ENCODE measurements at places on chromosomes 13 and 19.

DNA sequence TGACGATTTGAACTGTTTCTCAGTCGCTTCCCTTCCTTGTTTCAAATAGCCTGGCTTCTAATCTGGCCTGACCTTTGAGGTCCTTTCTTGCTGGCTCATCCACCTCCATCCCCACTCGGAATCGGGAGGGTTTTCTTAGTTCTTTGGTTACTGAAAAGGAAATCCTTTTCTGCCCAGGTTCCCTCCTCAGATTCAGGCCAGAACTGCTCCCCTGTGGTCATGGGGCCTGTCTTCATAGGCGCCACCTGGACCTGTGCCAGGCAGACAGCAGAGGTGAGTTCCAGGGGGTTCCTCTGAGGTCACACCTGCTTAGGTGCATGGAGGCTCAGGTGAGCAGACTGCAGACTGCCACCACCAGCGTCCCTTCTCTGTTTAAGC is 62.4 kb downstream of the AKAP11 start:
- DNase-seq, result no peak

DNA sequence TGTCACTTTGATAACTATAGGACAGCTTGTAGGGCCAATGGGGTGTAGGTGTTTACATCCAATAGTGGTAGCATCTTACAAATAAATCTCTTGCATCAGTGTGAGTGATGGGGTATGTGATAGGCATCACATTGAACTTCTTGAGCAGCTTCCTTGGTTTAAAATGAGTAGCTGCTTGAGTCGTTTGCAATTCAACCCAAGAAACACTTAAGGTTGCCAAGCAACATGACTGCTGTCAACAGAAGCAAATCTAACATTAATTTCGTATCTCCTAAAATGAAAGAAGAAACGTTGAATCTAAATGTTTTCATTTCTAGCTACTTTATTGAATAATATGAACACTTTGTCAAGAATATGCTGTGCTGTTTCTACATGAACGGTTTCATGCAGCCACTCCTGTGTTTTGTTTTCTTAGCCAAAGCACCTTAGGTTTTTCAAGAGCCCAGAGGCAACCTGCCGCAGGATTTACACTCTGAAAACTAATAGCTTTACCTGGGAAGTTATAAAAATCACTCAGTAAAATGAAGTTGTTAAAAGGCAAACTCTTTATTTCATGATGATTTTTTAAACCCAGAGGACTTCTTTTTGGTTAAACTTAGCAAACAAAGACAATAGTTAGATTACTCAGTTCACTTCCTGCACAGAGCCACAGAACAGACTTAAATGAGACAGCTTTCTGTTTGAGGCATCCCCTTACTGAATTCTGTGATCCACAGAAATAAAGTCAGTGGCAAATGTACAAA is 305.2 kb downstream of the MTUS2 start:
- DNase-seq, result no peak

DNA sequence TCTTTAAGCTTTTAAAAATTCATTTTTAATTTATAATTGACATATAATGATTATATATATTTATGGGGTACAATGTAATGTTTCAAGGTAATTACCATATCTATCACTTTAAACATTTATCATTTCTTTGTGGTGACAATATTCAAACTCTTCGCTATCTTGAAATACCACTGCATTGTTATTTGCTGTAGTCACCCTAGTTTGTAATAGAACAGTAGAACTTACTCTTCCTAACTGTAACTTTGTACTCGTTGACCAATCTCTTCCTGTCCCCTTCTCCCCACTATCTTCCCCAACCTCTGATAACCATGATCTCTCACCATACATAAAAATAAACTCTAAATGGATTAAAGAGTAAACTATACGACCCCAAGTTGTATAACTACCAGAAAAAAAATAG is 20.4 kb downstream of the COG6 start:
- DNase-seq, result no peak

DNA sequence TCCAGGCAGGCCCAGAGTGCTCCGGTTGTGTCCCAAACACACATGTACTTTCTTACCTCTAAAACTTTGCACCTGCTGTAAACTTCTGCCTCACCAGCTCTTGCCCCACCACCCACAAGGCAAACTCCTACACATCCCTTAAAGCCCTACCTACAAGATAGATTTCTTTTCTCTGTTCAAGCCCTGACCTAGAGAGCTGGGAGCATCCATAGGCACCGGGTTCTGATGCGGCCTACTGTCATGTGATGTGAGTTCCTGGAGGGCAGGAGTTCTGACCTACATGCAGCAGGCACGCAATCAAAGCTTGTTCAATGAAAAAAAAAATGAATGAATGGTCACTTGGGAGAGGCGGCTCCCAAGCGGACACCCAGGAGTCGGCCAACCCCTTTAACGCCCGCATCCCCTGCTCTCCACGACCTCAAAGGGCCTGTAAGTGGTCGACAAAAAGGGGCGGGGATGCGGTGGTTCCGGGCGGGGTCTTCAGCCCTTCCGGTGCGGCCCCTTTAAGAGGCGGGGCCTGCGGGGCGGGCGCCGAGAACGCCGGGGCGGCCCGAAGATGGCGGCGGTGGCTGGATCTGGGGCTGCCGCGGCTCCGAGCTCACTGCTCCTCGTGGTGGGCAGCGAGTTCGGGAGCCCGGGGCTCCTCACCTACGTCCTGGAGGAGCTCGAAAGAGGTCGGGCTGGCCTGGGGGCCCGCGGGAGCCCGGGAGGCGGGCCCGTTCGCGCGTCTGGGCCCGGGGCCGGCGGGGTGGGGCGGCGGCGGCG is at the start of gene MAP1S:
TSS of gene MAP1S (plus strand) at position 534 of the 765 bp plus-strand sequence. CDS start at position 557, 23 bp downstream.
- peak; percentile 67 for DNase-seq

- no peak for DNase-seq
These were observed 1037.9 kb downstream of the EFNB2 start for GRCh38 chr13:105497597-105497996.

DNA sequence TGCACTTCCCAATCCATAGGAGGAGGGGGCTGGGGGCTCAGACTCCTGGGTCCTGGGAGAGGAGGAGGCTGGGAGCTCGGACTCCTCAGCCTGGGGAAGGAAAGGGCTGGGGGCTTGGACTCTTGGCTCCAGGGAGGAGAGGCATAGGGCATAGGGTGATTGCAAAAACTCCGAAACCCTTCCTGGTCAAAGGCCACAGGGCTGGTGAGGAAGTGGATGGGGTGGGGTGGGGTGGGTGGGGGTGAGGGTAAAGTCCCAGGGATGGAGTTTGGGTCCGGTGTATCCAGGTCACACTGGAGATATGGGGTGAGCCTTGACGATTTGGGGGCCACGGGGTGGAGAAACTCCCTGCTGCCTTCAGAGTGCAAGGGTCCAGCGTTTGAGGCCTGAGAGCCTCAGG is 2.8 kb downstream of the MYH14 start:
- no peak for DNase-seq

- DNase-seq, result no peak
These were observed 82.2 kb downstream of the MIPEP start for GRCh38 chr13:23806874-23807526.

- no peak for DNase-seq
These were observed 107.9 kb downstream of the GGACT start for GRCh38 chr13:100480676-100481075.

DNA sequence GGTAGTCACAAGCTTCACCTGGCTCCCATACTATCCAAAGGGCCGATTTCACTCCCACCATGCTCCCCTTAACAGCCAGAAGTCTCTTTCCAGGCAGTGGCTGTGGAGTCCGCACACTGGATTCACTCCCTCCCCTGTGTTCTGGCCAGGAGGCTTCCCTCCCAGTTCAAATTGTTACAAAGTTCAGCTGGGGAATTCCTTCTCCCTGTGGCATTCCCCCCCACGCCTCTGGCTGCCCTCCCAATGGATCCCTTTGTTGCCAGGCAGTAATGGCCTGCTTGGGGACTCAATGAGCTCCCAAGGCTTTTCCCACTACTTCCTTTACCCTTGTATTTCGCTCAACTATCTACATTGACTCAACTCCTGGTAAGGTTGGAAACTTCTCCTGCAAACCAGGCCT is 1921.4 kb upstream of the PCDH20 start:
- DNase-seq, result no peak

DNA sequence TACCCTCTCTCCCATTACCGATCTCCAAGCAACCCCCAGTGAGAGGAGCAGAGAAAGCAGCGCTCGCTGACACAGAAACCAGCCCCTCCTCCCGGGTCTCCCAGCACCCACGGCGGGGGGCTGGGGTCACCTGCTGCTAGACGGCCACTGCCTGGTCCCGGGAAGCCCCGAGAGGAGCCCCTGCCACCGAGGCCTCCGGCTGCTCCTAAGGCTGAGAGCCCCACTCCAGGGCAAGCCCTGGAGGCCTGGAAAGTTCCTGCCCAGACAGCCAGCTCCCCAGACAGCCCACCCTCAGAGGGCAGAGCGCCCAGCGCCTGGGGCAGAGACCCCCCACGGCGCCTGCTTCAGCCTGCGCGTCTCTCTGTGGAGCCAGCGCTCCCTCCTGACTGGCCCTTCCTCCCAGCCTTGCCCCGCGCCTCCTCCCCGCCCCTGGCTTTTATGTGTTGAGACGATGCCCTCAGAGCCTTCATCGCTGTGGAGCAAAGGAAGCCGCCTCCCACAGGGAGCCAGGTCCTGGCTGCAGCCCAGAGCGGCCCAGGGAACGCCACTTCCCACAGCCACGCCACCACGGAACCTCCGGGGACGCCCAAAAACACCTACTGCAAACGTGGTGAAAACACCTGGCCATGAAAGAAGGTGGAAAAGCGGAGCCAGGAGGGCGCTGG is 51.1 kb downstream of the MLLT1 start:
- no peak for DNase-seq

DNA sequence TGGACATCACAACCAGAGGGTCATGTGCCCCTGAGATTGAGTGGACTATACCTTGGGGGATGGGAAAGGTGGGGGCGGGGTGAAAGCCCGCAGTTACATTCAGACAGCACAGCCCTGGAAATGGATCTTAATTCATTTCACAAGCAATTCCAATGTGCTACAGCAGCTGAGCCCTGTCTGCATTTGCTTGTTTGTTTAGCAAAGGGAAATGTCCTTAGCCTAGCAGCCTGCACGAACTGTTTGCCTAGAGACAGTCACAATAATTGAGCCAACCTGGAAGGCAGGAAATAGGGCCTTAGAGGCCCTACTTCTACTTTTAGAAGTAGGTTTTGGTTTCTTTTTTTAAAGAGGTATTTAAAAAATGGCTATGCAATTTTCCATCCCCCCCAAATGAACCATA is 177.3 kb upstream of the KL start:
- peak; percentile 22 for DNase-seq

GRCh38 chr19:48844472-48844871 is 8.2 kb upstream of the HSD17B14 start:
- DNase-seq, result no peak

DNA sequence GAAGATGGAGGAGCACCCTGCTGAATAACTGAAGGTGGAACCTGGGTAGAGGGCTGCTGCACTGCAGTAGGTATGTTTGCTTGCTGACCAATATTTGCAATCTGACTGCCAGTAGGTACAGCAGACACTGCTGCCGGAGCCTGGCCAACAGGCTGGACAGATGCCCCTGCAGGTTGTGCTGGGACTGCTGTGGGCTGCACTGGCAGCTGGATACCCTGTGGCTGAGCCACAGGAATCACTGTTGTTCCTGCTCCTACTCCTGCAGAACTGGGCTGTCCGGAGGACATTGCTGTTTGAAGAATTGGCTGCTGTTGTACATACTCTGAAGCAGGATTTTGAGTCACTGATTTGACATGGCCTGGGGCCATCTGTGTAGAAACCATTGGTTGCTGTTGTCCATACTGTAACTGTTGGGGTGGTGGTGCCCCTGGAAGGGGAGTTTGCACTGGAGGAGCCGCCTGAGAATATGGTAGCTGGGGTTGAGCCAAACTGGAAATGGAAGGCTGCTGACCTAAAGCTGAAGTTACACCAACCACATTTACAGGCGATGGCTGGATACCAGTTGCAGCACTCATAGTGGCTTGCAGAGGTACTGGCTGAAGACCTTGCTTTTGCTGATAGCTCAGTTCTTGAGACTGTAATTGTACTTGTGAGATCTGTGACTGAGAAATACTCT is 2.2 kb downstream of the TSC22D1 start:
- peak; percentile 45 for DNase-seq

- DNase-seq, result no peak
These were observed 107.8 kb downstream of the SGCG start for GRCh38 chr13:23288564-23288963.

DNA sequence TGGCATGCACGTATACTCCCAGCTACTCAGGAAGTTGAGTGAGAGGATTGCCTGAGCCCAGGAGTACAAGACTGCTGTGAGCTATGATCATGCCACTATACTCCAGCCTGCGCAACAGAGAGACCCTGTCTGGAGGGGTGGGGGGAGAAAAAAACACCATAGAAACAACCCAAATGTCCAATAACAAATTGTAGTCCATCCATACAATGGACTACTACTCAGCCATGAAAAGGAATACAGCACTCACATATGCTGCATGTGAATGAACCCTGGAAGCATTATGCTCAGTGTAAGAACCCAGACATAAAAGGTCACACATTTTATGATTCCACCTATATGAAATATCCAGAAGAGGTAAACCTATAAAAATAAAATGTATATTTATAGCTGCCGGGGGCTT is 42.3 kb downstream of the CD320 start:
- no peak for DNase-seq

GRCh38 chr19:18156841-18157464 is 4.0 kb downstream of the PIK3R2 start:
- DNase-seq, result peak; percentile 53

GRCh38 chr19:51615991-51616390 is 14.2 kb downstream of the SIGLEC5 start:
- no peak for DNase-seq

DNA sequence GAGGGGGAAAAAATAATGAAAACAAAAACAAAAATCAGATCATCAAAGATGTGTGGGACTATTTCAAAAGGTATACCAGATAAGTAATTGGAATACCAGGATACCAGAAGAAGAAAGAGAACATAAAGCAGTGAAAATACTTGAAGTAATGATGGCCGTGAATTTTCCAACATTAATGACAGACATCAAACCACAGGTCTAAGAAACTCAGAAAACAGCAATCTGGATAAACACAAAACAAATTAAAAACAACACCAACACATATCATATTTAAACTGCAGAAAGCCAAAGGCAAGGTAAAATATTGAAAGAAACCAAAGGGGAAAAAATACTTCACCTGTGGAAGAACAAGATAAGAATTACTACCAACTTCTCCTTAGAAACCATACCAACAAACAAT is 24.2 kb upstream of the UFM1 start:
- DNase-seq, result no peak

GRCh38 chr13:30157616-30157993 is 149.7 kb downstream of the KATNAL1 start:
- no peak for DNase-seq

GRCh38 chr13:98784666-98785065 is 32.2 kb upstream of the SLC15A1 start:
- DNase-seq, result no peak

GRCh38 chr19:21947775-21948174 is 63.0 kb downstream of the ZNF208 start:
- no peak for DNase-seq
